ENCODE measurements at places on chromosomes 2 and 18.

- DNase-seq = no peak
These were observed 81.0 kb downstream of the PLEKHM3 start for GRCh38 chr2:207944334-207944733.

DNA sequence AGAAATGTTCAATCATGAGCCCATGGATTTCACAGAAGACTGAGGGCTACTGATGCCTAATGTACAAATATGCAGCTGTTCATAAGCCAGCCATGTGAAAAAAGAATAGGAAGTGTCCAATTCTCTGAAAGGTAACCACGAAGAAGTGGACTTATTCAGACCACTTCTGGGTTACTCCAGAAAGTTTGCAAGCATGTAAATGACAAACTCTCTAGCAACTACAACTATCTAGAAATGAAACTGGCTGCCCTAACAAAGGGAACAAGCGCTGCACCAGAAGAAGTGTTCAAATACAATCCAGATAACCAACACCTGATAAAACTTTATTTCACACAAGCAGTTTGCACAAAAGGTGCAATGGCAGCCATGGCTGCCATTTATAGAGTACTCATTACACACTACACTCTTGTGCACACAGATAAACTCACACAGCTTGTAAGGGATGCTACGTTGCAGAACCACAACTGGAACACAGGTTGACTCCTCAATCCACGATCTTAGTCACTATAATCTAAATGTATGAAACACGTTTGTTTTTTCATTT lies 13.9 kb downstream of the MBOAT2 start:
- no peak for DNase-seq

DNA sequence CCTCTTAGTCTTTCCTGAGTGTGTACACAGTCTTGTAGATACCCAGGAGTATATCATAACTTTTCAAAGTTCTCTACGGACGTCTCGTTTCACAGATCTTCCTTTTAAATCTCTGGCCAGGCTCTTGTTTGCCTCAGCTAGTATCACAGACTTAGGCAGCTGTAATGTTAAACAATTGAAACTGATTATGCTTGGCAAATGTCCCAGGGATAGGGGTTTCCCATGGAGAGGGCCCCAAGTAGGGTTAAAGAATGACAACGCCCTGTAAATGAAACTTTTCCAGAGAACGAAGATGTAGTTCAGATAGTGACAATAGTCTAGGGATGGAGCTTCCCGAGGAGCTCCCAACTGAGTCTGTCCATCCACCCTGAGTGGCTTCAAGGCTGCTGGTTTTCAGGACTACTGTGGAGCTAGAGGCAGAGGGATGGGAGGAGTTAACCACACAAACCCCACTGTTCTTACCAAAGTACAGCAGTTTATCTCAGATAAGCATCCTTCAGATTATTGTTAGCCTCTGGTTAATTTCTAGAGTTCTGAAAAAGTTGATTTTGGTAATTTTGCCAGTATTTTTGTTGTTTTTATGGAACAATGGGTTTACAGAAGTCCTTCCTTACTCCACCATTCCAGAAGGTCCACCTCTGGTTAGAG lies 9.1 kb downstream of the NEURL3 start:
- no peak for DNase-seq

GRCh38 chr2:85875350-85876050 lies 13.3 kb downstream of the ST3GAL5 start:
- no peak for DNase-seq

- no peak for DNase-seq
These were observed 37.3 kb downstream of the THAP4 start for GRCh38 chr2:241599615-241600014.

- no peak for DNase-seq
These were observed 214.4 kb downstream of the L3MBTL4 start for GRCh38 chr18:6200204-6200774.

DNA sequence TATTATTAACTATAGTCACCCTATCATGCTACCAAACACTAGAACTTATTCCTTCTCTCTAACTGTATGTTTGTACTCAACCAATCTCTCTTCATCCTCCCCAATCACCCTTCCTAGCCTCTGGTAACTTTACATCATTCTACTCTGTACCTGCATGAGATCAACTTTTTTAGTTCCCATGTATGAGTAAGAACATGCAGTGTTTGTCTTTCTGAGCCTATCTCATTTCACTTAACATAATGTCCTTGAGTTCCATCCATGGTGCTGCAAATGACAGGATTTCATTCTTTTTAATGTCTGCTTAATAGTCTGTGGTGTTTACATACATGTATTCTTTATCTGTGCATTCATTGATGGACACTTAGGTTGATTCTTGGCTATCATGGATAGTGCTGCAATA lies 108.9 kb upstream of the RFX8 start:
- DNase-seq = no peak
